Spleen (tissue), 13 donors: ENCODE measurements at places on chromosomes 12 and 14.

- H3K36me3 ChIP-seq = no peaks in the 10 kb centered on the region
- peaks cover 11% of the 10 kb centered on the region for H3K4me1 ChIP-seq
- peak overlapping the region; percentile 42 for H3K27ac ChIP-seq
- no peaks in the 10 kb centered on the region for H3K27me3 ChIP-seq
These were observed 58.5 kb upstream of the ATF7IP start for GRCh38 chr12:14307004-14307403.

DNA sequence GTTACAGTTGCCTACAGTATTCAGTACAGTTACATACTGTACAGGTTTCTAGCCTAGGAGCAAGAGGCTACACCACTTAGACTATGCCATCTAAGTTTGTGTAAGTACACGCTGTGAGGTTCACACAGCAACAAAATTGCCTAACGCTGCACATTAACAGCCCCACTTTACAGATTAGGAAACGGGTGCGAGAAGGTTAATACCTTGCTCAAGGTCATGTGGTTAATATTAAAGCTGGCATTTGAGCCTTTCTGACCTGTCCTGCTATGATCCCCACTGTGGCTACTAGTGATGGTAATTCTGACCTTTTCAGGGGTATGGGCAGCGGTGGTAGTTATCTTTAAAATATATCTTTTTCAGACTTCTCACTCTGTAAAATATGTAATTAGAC lies 20.9 kb downstream of the ACVR1B start:
- no peaks in the 10 kb centered on the region for H3K27me3 ChIP-seq
- H3K36me3 ChIP-seq = no peaks in the 10 kb centered on the region
- no peak for DNase-seq
- peaks cover 51% of the 10 kb centered on the region for H3K4me1 ChIP-seq

DNA sequence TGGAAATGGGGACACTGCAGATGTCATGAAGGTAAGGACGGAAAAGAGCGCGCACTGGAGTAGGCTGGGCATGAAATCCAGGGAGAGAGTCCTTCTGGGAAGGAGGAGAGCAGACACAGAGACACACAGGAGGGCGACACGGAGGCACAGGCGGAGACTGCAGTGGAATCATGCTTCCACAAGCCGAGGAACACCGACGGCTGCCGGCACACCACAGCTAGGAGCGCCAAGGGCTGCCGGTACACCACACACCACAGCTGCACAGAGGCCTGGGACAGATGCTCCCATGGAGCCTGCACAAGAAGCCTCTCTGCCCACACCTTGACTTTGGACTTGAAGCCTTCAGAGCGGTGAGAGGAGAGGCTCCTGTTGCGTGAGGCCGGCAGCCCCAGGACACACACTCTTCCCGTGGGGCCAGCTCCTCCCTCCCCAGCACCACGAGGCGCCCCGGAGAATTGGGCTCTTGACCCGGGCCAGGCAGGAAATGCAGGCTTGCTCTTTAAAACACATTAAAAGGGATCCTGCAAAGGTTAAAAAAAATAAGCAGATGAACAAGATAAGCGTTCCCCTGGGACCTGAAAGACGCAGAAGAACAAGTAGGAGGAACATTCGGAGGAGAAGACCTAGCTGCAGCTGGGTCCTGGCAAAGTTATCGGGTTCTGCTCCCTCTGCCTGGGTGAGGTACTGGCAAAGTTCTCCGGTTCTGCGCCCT lies 28.3 kb upstream of the FZD10 start:
- no peak for DNase-seq
- H3K27me3 ChIP-seq = no peaks in the 10 kb centered on the region
- H3K4me1 ChIP-seq = no peaks in the 10 kb centered on the region
- H3K4me3 ChIP-seq = no peak overlapping the region
- no peak overlapping the region for H3K27ac ChIP-seq
- no peaks in the 10 kb centered on the region for H3K36me3 ChIP-seq

- no peaks in the 10 kb centered on the region for H3K27me3 ChIP-seq
- H3K4me3 ChIP-seq = no peak overlapping the region
- no peak overlapping the region for H3K27ac ChIP-seq
- no peaks in the 10 kb centered on the region for H3K36me3 ChIP-seq
- H3K4me1 ChIP-seq = peaks cover 13% of the 10 kb centered on the region
These were observed 5.1 kb upstream of the DYNC1H1 start for GRCh38 chr14:101959277-101959676.

- peaks cover 30% of the 10 kb centered on the region for H3K4me1 ChIP-seq
- no peak for DNase-seq
- H3K36me3 ChIP-seq = no peaks in the 10 kb centered on the region
- peak overlapping the region; percentile 70 for H3K27ac ChIP-seq
- H3K4me3 ChIP-seq = no peak overlapping the region
These were observed 15.0 kb downstream of the PACS2 start for GRCh38 chr14:105329411-105330150.

- H3K4me1 ChIP-seq = no peaks in the 10 kb centered on the region
- H3K4me3 ChIP-seq = no peak overlapping the region
- no peak overlapping the region for H3K27ac ChIP-seq
- H3K36me3 ChIP-seq = no peaks in the 10 kb centered on the region
- peaks cover 93% of the 10 kb centered on the region for H3K27me3 ChIP-seq
These were observed 1.6 kb downstream of the TBX5 start for GRCh38 chr12:114404083-114404925.

DNA sequence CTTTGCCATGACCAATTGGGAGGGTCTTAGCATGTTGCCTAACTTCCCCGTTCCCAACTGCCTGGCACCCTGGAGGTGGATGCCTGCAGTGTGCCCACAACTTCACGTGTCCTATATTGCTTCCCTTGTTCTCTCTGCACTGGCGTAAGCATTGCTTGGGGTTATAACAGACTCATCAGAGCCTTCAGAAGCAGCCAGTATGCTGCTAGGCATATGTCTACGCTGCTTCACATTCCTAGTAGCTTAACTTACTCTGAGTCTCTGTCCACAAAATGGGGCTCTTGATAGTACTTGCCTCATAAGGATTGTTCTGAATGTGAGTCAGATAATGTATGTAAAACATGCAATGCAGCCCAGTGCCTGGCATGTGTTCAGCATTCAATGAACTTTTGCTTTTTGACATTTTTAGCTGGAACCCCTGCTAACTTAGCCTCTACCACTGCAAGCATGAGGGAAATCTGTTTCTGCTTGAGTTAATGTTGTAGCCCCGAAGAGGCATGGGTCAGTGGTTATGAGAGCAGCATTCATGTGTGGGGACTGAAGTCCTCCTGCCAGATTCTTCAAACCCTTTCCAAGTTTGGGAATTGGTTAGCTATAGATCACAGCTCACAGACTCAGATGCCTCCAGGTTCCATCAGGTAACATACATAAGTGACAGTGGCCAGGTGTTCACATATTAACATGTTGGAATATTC lies 2.8 kb downstream of the SLC5A8 start:
- no peak overlapping the region for H3K4me3 ChIP-seq
- no peak for DNase-seq
- no peaks in the 10 kb centered on the region for H3K36me3 ChIP-seq
- H3K27me3 ChIP-seq = peaks cover 41% of the 10 kb centered on the region

GRCh38 chr12:29962276-29963035 lies 178.7 kb upstream of the TMTC1 start:
- no peaks in the 10 kb centered on the region for H3K4me1 ChIP-seq
- no peak overlapping the region for H3K27ac ChIP-seq
- H3K27me3 ChIP-seq = no peaks in the 10 kb centered on the region
- DNase-seq = no peak
- no peak overlapping the region for H3K4me3 ChIP-seq

DNA sequence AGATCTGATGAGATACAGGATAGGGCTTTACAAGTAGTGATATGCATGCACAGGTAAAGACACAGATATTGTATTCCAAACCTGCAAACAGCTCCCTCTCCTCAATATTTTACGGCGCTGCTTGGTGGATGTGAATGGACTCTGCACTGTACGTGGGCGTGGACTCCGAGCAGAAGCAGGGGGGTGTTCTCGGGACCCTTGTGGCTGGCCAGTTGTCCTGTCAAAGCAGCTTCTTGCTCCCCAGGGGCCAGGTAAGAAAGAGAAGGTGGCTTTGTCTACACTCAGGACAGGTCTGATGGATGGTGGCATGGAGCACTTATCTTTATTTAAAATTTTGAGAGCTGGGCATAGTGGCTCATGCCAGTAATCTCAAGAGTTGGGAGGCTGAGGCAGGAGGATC lies 29.5 kb upstream of the CLMN start:
- H3K27ac ChIP-seq = no peak overlapping the region
- H3K4me3 ChIP-seq = no peak overlapping the region
- no peaks in the 10 kb centered on the region for H3K4me1 ChIP-seq
- no peaks in the 10 kb centered on the region for H3K36me3 ChIP-seq
- no peak for DNase-seq

DNA sequence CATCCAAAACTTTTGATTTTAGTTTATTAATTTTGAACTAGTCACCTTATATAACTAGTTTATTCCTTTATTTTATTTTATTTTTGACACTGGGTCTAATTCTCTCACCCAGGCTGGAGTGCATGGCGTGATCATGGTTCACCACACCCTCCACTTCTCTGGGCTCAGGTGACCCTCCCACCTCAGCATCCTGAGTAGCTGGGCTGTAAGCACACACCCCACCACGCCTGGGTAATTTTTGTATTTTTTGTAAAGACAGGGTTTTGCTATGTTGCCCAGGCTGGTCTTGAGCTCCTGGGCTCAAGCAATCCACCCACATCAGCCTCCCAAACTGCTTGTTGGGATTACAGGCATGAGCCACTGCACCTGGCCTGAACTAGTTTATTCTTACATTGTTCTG lies 17.3 kb downstream of the PCNX1 start:
- H3K4me1 ChIP-seq = peaks cover 88% of the 10 kb centered on the region
- no peak for DNase-seq
- H3K36me3 ChIP-seq = no peaks in the 10 kb centered on the region
- H3K27ac ChIP-seq = no peak overlapping the region
- no peak overlapping the region for H3K4me3 ChIP-seq

GRCh38 chr14:87207756-87208155 lies 785.2 kb downstream of the GALC start:
- DNase-seq = no peak
- H3K4me3 ChIP-seq = no peak overlapping the region
- no peak overlapping the region for H3K27ac ChIP-seq
- H3K4me1 ChIP-seq = no peaks in the 10 kb centered on the region
- no peaks in the 10 kb centered on the region for H3K36me3 ChIP-seq

GRCh38 chr14:50260511-50260910 lies 29.1 kb upstream of the SOS2 start:
- no peaks in the 10 kb centered on the region for H3K27me3 ChIP-seq
- no peaks in the 10 kb centered on the region for H3K4me1 ChIP-seq
- no peaks in the 10 kb centered on the region for H3K36me3 ChIP-seq

GRCh38 chr12:32558903-32559302 lies 120.2 kb upstream of the DNM1L start:
- H3K36me3 ChIP-seq = no peaks in the 10 kb centered on the region
- H3K27ac ChIP-seq = peak overlapping the region; percentile 72
- no peak overlapping the region for H3K4me3 ChIP-seq
- H3K27me3 ChIP-seq = no peaks in the 10 kb centered on the region
- H3K4me1 ChIP-seq = peaks cover 19% of the 10 kb centered on the region
- DNase-seq = no peak

GRCh38 chr12:117564881-117565280 lies 203.5 kb upstream of the NOS1 start:
- no peaks in the 10 kb centered on the region for H3K36me3 ChIP-seq
- H3K27ac ChIP-seq = no peak overlapping the region
- H3K27me3 ChIP-seq = no peaks in the 10 kb centered on the region
- DNase-seq = no peak
- no peak overlapping the region for H3K4me3 ChIP-seq

GRCh38 chr12:128611736-128612135 lies 212.0 kb downstream of the SLC15A4 start:
- H3K27ac ChIP-seq = no peak overlapping the region
- H3K27me3 ChIP-seq = no peaks in the 10 kb centered on the region
- no peaks in the 10 kb centered on the region for H3K36me3 ChIP-seq
- DNase-seq = no peak
- H3K4me1 ChIP-seq = no peaks in the 10 kb centered on the region
